ENCODE measurements at places on chromosomes 5 and 9.

- DNase-seq, result no peak
These were observed 117.3 kb upstream of the PDE4D start for GRCh38 chr5:60010853-60011252.

DNA sequence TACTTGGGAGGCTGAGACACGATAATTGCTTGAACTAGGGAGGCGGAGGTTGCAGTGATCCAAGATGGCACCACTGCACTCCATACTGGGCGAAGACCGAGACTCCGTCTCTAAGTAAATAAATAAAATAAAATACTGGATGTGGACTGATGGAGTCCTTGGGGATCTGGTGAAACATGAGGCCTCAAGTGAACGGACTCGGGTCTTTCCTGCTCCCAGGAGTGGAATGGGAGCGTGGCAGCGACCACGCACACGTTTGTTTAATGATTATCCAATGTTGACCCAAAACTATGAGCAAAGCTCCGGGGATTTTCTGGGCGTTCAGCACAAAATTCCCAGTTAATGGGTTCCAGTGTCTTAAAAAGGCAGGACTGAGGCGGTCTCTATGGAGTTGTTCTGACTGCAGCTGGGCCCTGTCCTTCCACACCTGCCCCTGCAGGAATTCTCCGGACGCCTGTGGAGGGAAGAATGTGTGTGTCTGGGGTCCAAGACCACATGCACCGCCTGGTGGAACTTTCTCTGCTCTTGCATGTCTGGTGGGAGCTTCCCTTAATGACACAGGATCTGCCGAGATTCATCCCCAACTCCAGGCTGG is 26.6 kb downstream of the NEK6 start:
- DNase-seq, result no peak

DNA sequence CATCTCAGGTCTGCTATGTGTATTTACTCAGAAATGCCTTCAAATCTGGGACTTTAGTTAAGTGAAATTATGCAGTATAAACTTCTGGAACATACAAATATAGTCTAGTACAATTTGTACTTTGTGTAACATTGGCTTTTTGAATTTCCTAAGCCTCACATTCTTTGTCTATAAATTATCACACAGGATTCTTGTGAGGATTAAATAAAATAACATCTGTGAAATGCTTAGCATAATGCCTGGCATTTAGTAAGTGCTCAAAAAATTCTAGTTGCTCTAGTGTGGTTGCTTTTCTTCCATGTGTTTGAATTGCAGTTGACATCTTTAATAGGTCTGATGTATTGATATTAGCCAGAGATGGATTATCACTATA is 2.6 kb downstream of the HMMR start:
- no peak for DNase-seq

DNA sequence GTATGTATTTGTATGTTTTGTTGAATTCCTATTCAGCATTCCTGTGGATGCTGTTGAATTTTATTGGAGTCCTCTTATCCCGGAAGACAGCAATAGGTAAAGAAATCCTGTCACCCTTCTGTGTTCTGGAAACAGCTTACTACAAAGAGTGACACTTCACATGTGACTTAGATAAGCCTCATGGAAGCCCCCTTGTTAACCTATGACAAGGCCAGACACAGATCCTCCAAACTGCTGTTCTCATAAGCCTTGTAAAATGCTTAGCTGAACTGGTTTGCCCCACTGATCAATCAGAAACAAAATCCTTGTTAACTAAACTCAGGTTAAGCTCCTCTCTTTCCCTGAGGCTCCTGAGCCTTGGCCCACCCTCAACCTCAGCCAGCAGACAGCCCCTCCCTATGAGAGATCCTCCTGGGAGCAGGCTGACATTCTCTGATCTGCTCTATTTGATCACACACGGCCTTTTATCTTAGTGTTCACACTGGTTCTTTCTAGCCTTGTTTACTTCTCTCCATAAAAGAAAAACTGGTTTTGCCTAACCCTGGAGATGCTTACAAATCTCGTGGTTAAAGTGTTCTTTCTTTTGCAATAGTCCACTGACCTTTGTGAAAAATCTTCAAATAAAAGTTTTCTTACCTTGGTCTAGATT is 29.4 kb upstream of the ATP6V1G1 start:
- DNase-seq, result no peak

DNA sequence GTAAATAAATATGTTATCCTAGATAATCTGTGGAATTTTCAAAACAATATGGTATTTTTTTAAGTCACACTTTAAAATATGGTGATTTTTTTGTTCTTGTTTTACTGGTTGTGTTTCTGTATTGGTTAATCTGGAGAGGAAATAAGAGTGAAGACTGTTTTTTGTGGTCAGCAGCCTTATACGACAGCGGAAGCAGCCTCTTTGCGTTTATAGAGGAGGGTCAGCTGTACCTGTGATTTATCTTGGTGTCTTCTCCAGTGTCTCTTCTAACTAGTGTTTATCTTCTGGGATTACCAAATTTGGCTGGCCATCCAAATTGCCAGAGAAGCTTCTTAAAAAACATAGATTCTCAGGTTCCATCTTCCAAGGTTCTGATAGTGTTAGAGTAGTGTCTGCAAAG is 58.7 kb downstream of the ICE1 start:
- no peak for DNase-seq

- DNase-seq, result no peak
These were observed 137.2 kb downstream of the ARRDC3 start for GRCh38 chr5:91245871-91246270.

DNA sequence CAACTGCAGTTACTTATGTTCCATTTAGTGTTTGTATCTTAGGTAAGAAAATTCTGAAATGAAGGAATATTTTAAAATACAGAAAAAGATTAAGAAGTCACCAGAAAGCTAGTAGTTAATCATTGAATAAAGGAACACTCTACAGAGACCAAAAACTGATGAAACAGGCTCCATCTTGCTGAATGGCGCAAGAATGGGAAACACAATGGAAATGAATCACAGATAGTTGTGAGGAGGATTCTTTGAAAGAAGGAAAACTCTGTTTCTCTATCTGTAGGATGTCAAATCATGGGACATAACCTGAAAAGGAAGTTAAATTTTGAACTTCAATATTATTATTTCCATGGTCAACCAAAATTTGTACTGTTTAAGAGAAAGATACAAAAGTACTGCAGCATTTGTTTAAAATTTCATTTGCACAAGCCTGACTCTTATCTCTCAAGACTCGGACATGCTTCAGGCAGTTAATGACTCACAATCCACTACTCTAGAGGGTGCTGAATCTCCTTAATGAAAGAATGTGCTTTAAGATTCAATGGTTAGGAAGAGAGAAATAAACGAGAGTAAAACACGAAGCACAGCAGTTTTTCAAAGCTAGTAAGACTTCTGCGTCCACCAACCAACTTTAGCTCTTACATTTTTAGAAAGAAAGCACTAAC is 1064.4 kb upstream of the DMAC1 start:
- no peak for DNase-seq

DNA sequence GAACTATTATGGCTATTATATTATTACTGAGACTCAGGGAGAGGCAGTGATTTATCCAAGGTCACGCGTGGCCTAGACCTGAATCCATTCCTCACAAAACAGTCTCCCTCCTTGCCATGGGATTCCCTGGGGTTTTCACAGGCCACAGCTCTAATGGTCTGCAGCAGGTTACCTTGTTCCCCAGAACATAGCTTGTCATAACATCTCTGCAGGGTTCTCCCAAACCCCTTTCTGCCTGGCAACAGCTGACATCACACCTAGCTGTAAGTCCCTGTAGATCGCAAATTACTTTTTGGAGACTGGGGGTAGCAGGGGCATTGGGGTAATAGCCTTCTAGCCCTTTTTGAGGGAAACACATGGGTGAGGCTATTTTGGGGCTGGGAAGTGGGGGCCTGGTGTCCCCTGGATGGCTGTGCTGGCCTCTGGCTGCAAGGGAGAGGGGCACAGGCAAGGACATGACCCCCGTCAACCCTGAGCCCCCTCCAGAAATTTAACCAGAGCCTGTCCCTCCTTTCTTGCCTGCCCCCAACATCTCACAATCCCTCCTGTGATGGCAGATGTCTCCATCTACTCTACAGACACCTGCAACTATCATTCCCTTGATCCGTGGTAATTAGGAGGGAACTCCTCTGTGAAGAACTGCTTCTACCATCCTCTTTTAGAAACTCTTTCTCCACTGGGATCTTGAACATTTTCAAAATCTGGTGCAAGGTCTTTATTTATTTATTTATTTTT is 1.3 kb downstream of the CD74 start:
- peak; percentile 69 for DNase-seq

DNA sequence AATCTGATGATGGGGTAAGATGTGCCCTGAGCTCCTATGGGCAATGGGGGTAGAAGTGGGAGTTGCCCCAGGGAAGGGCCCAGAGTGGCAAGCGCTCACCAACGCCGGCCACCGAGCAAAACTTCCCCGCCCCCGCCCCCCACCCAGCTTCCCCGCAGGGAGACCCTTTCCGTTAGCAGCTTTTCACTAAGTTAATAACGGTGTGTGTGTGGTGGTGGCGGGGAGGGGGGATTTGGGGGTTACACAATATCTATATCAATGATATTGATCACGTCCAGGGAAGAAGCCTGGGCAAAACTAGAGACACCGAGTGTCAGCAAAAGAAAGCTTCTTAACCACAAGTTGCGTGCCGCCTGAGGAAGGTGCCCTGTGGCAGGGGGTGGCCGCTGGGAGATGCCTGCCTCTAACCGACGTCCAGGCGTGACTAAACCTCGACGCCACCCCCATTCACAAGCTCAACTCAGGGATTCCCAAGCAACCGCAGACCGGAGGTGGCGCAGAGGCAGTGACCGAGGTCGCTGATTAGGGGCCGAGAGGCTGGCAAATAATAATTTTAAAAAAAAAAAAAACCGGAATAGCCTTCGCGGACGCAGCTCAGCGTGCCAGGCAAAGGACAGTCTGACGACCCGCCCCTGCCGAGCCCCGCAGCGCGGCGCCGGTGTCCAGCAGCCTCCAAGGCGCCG is 222.6 kb downstream of the MEF2C start:
- DNase-seq, result no peak

GRCh38 chr5:151483176-151483575 is 35.8 kb downstream of the SLC36A1 start:
- DNase-seq, result no peak

DNA sequence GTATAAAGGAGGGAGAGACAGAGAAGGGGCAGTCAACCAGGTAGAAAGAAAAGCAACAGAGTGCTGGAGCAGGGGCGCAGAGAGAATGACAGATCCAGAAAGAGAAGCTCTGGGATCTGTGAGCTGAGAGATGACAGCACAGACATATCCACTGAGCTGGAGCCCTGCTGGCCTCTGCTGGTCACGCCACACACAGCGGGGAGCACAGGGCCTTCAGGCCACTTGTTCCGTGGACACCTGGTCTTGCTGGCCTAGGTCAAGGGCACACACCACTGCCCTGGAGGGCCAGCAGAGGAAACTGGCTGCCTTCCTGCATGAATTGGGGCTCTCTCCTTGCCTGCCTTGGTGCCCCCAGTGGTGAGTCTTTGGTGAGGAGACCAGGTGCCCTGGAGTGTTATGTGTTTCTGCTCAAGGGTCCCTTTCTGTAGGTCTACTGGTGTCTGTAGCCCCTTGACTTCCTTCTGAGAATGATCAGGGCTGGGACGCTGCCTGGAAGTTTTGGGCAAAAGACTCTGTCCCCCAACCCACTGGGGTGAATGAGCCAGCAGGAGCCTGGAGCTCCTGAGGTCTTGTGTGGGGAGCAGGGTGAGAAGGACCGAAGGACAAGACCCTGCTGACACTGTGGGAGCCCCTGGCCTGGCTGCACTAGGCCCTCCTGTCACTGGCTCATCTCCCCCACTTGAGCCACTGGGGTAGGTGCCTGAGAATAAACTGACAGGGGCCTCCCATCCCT is 59.2 kb upstream of the ADAMTS2 start:
- no peak for DNase-seq

DNA sequence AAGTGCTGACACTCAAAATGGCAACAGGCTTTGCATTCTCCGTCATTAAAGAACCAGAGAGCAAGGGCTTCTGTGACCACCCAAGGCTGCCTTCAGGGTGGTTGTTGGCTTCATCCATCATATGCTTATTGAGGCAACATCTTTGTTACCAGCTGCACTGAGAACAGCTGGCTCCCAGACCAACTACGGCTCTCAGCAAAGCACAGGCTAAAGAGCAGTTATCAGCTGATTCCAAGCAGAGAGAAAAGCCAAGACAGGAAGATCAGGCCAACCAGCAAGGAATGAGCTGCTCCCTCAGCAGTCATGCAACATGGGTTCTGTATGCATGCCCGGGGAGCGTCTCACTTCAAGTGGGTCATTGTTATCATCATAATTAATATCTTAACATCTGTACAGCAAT is 358.9 kb downstream of the ACTL7B start:
- no peak for DNase-seq

DNA sequence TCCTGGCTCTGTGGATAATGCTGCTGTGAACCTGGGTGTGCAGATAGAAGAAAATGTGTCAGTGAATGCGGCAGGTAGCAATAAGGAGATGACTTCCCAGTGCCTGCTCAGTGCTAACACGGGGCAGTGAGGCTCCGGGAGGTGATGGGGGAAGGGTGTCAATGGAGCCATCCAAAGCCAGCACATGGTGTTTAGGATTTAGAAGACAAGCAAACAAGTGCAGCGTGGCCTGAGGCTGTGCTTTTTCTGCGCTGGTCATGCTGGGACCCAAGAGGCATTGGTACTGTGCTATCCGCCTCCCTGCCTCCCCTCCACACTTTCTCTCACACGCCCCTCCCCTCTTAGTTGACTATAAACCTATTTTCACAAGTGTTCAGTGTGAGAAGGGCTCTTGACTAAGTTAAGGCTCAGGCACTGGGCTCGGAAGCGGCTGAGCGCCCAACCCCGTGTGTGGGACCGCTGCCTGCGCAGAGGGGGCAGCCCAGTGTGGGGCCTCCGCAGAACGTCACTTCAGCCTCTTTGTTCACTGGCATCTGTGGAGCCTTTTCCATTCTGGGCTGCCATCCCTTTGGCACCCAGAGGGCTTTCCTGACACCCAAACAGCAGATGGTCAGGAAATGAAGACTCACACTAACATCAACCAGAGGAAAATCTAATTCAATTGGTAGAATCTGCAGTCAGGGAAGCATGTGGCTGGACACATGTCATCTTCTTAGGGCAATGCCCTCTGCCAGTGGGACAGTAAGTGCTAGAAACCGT is 21.8 kb upstream of the NINJ1 start:
- DNase-seq, result no peak

- DNase-seq, result no peak
These were observed 416.8 kb downstream of the IRX2 start for GRCh38 chr5:2334719-2335118.

DNA sequence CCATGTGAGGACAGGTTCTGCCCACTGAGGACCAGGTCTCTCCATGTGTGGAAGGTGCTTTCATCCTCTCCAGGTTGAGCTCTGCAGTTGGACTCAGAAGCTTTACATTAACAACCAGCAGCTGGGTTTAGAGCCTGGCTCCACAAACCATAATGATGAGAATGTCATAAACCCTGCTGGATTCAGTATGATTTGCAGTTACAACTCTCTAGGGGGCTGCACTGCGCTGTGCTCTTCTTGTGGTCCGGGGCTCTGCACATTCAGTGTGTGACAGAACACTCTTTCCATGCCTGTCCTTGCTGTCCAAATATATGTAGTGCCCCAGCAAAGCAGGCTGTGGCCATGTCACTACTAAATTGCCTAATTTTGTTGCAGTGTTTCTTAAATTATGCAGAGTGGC is 334.3 kb downstream of the ICE1 start:
- DNase-seq, result no peak

GRCh38 chr9:35859990-35860339 is 10.2 kb downstream of the OR13J1 start:
- no peak for DNase-seq

Data from stimulated activated naive B cell treated with anti-CD40 and anti-IgM and Interleukin-4, amounts not matched to agents 10 μg/mL and 1 μg/mL and 100 μg/mL, for 72 hours (primary cell).